ENCODE measurements at places on chromosomes 5 and 9. TPM values are rescaled to one million over a fixed set of nuclear protein-coding genes. Genes with fewer than 3 reads are reported as not detected.

SPAG8 gene
- total RNA-seq: 0.55 TPM

PCDHGA1 gene
- total RNA-seq: not detected

IFNK gene
- total RNA-seq: not detected

HRH2 gene
- total RNA-seq: 5.5 TPM

PHYHD1 gene
- 24.3 TPM for total RNA-seq

SHISAL2B gene
- total RNA-seq: 15.4 TPM

SREK1 gene
- total RNA-seq: 21.8 TPM

PCDHGA8 gene
- 0.22 TPM for total RNA-seq

CLPTM1L gene
- total RNA-seq: 171 TPM

FGFR4 gene
- total RNA-seq: 105 TPM

BTNL3 gene
- not detected for total RNA-seq

DNA sequence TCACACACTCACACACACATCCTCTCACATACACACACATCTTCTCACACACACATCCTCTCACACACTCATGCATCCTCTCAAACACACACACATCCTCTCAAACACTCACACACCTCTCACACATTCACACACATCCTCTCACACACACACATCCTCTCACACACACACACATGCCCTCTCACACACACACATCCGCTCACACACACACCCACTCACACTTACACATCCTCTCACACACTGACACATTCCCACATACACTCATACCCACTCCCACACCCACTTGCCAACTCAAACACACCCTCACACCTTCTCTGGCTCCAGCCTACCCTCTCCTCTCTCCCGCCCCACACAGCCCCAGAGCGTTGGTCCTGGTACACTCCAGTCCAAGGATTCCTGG, 127.9 kb upstream of the SLC30A5 start:
- DNase-seq: no peak

- DNase-seq: no peak
Measured at GRCh38 chr5:145027286-145027685, 807.9 kb downstream of the PRELID2 start.

DNA sequence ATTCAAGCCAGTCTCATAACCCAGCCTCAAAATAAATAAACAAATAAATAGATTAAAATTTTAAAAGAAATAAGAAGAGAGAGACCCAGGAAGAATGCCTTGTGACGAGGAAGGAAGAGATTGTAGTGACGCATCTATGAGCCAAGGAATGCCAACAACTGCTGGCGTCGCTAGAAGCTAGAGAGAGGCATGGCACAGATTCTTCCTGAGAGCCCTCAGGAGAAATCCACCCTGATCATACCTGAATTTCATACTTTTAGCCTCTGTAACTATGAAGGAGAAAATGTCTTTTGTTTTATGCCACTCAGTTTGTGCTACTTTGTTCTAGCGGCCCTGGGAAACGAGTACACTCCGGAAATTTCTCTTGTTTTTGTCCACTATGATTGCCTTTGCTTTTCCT, 103.9 kb downstream of the C9orf50 start:
- DNase-seq: no peak

DNA sequence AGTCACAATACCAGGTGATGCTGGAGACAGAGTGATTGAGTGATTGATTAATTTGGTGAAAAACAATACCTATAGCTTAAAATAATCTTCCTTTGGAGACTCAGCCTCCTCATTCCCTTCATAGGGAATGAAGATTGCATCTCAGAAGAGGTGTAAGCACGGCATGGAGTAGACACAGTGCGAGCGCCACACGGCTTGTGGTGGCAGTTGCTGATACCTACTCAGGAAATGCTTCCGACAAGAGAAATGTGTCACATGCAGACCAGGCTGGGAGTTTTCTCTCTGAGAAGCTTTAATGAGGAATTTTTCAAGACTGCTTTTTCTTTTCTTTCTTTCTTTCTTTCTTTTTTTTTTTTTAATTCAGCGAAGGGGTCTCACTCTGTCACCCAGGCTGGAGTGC, 211.8 kb upstream of the OTULINL start:
- DNase-seq: no peak

- DNase-seq: no peak
Measured at GRCh38 chr5:41127967-41128690, 57.0 kb upstream of the MROH2B start.

DNA sequence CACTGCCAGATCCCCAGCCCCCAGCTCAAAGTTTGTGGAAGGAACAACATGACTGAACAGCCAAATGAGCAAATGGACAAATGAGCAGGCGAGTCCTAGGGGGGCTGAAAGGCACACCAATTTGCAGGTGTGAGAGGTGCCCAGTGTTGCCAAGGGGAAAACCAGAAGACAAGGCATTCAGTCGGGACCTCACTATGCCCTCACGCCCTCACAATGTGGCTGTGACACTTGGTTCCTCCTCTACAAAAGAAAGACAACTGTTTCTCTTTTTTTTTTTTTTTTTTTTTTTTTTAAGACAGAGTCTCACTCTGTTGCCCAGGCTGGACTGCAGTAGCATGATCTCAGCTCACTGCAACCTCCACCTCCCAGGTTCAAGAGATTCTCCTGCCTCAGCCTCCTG, 28.0 kb downstream of the TNIP1 start:
- DNase-seq: no peak

DNA sequence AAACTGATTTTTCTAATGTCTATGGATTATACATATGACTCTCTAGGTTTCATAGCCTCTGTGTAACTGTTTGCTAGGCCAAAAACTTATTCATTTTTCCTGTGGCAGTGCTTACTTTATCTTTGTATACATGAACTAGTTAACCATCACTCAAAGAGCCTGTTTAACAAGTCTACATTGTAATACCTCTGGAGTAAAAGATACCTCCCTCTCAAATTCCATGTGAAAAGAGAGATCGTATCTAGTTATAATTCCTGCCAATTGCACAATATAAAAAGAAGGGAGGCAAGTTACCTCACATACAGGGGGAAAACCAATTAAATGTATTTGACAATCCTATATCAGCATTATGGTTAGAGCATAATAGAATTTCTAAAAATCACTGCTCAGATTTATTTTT, 271.9 kb upstream of the ST8SIA4 start:
- no peak for DNase-seq

DNA sequence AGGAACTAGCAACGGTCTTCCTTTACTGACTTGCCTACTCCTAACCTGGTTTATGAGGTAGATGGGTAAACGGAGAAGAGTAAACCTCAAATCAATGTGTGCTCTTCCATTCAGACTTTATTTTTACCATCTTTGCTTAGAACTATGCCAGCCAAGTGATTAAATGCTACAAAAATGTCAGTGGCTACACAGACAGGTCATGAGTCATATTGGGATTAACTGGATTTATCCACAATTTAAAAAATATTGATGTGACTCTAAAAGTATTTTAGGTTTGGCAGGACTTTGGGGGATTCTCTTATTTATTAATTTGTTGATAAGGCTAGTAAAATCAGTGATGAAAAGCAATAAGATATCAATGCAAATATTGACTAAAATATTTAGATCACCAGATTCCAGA, 275.0 kb downstream of the PLK2 start:
- DNase-seq: no peak

DNA sequence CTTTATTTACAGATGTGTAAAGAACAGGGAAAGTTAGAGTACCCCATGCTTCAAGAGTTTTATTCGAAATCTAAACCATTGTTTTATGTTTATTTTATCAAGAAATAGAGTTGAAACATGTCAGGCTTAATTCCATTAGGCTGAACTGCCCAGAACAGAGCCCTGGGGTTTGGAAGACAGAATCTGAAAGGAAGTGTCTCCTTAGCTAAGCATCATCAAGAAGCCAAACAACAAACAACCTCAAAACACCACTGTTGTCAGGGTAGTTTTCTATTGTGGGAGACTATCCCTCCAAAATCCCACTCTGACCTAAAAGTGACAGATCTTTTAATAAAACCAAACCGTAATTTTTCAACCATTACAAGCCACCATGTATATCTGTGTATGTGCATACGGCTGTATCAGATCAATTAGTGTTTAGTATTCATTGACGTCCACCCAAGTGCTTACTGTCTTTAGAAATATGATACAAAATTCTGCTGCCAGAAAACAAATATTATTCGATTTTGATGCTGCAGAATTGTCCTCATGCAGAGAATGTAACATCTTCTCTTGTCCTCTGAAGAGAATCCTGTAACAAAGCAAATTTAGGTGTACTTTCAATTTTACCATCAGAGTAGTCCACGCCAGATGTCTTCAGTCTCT, 271.9 kb upstream of the TMEM161B start:
- no peak for DNase-seq

DNA sequence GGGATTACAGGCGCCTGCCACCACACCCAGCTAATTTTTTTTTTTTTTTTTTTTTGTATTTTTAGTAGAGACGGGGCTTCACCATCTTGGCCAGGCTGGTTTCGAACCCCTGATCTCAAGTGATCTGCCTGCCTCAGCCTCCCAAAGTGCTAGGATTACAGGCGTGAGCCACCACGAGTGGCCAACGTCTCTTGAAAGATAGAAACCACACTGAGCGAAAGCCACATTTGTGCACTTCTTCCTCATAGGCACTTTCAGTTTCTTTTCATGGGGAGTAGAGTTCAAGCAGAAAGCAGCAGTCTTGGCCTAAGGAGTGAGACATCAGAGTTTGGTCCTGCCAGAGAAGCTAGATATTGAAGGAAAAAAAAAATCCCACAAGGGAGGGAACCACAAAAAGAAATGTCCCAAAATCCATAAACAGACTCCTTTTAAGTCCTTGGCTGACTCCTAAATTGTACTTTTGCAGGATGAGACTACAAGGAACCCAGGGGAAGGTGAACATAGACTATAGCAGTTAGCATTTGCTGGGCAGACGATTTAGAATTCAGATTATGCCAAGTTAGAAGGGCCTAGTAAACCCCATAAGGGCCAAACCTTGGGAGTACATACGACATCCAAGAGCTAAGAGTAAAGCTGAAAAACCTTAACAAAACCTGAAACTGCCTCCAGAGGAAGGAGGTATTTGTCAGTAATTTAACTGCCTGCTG, 43.9 kb upstream of the GLIPR2 start:
- DNase-seq: no peak

DNA sequence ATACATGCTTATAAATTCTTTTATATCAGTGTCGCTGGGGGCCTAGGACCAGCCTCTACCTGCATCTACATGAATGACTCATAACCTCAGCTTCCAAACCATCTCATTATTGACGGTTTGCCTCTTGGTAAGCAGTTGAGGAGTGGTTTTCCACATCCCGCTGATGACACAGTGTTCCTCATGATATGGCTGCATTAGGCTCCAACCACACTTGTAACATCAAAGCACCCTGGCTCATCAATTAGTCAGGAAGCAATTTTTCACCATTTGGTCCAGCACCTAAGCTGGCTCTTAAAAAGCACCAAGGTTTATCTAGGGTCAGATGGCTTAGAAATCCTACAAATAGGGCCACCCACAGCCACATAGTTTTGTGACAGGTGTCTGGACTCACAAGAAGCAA, 402.4 kb downstream of the ARHGEF28 start:
- no peak for DNase-seq

- DNase-seq: no peak
Measured at GRCh38 chr5:71705421-71705820, 13.7 kb upstream of the CARTPT start.

DNA sequence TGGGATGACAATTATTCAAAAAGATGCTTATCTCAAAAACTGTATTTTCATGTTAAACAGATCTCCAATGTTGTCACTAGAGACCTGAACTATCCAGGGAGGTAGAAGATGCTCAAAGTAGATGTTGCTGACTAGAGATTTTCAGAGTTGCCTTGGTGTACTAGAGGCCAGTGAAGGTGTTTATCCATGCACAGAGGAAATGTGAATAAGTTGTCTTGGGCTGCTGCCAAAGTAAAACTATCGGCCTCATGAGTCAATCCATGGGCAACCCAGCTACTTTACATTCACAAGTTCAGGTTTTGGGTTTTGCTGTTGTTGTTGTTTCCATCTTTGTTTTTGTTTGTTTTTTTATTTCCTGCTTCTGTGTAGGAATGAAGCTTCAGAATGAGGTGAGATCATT, 141.1 kb upstream of the RANBP3L start:
- DNase-seq: no peak

DNA sequence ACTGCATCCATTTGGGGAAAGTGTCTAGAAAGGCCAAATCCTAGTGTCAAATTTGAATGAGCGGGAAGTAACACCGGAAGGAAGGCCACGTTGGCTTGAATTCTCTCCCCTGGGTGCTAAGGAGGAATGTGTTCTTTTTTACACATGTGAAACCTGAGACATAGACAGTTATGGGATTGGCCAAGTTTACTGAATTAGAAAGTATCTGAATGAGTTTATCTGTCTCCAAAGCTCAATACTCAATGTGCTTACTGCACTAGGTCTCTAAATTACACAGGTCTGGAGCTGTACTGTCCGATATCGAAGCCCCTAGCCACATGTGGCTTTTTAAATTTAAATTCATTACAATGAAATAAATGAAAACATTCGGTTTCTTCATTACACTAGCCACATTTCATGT, 6.0 kb downstream of the DMRT1 start:
- DNase-seq: no peak

GRCh38 chr5:174991847-174992246, 267.5 kb downstream of the MSX2 start:
- DNase-seq: no peak

- no peak for DNase-seq
Measured at GRCh38 chr9:79013715-79014610, 557.8 kb upstream of the TLE4 start.

DNA sequence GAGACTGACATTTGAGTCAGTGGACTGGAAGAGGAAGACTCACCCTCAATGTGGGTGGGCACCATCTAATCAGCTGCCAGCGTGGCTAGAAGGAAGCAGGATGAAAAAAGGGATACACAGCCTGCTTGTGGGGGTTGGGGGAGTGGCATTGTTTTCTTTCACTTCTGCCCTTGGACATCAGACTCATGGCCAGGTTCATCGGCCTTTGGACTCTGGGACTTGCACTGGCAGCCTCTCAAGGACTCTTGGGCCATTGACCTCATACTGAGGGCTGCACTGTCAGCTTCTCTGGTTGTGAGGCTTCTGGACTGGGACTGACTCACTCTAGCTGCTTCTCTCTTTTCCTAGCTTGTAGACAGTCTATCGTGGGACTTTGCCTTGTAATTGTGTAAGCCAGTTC, 374.9 kb downstream of the TLE1 start:
- DNase-seq: no peak

DNA sequence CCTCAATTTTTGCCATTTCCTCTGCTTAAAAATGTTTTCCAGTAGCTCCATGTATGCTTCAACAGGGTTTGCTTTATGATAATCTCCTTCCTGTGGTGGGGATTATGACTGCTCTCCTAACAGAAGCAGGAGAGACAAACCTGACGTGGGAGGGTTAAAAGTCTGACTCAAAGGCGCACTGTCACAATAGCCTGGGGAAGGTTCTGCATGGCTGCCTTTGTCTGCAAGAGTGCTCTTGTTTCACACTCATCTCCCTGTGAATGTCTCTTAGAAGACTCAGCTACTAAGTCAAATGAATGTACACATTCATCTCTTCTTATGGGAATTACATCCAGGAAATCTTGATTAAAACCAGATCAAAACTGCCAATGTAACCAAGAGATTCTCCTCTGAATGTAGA, 90.9 kb upstream of the MTAP start:
- no peak for DNase-seq

- peak; percentile 93 for DNase-seq
Measured at GRCh38 chr5:175444060-175444904, at the start of gene DRD1. Gene DRD1, minus strand, starts transcription at chr5:175444182. Its CDS starts 1,083 bp downstream, at chr5:175443099.

All from H7 (cell line).